ENCODE measurements at places on chromosomes 12 and 14. TPM values are rescaled to one million over a fixed set of nuclear protein-coding genes. Genes with fewer than 3 reads are reported as not detected.

NUMB gene
- 58.3 TPM for polyA plus RNA-seq

DIO3 gene
- polyA plus RNA-seq, result not detected

NPFF gene
- not detected for polyA plus RNA-seq

TPPP2 gene
- not detected for polyA plus RNA-seq

HNRNPC gene
- polyA plus RNA-seq, result 741 TPM

BCDIN3D gene
- polyA plus RNA-seq, result 7.0 TPM

VDR gene
- 0.61 TPM for polyA plus RNA-seq

PTPN21 gene
- polyA plus RNA-seq, result not detected

CPNE8 gene
- polyA plus RNA-seq, result 0.86 TPM

NFE2 gene
- 0.44 TPM for polyA plus RNA-seq

REM2 gene
- 2.6 TPM for polyA plus RNA-seq

DLK1 gene
- polyA plus RNA-seq, result not detected

AKAP3 gene
- 2.7 TPM for polyA plus RNA-seq

FAIM2 gene
- not detected for polyA plus RNA-seq

OASL gene
- 0.78 TPM for polyA plus RNA-seq

SPIC gene
- polyA plus RNA-seq, result not detected

PRKAG1 gene
- 45.6 TPM for polyA plus RNA-seq

SLC39A2 gene
- not detected for polyA plus RNA-seq

Measured in IgD-negative memory B cell (primary cell).